ENCODE measurements at places on chromosomes 2 and 18.
A peak's percentile ranks its signal among the peaks of the same experiment; 100 is the strongest.

- DNase-seq = peak; percentile 28
Observed at GRCh38 chr2:15939854-15940660, at the start of gene MYCN. TSS of gene MYCN (plus strand) at chr2:15940550. CDS start at chr2:15942065, 1,515 bp downstream.

DNA sequence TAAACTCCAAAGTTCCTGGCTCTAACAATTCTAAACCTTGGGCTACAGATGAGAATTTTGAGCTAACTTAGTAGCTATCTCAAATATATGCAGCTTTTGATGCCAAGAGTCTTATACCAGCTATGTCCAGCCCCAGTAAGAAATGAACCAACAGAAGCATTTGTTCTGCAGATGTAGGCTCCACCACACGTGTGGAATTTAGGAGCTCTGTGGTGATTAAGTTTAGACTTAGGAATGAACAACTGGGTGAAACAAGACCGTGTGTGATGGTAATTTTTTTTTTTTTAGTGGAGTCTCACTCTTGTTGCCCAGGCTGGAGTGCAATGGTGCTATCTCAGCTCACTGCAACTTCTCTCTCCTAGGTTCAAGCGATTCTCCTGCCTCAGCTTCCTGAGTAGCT, 179.7 kb downstream of the ANKRD30B start:
- no peak for DNase-seq

DNA sequence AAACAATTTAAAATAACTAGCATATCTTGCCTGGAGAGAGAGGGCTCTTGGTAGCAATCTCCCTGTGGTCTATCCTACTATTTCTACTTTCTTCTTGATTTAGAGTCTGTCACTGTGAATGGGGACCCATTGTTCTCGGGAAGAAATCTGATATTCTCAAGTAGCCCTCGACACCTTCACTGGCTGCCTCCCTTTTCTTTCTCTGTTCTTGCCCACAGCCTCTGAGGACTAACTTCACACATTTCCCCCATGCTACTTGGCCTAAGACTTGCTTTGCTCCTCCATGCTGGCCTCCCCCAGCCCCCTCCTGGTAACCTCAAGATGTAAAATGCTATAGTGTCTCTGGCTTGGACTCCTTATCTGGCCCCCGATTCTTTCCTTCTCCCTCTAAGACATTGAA, 58.8 kb upstream of the NT5C1B start:
- no peak for DNase-seq

DNA sequence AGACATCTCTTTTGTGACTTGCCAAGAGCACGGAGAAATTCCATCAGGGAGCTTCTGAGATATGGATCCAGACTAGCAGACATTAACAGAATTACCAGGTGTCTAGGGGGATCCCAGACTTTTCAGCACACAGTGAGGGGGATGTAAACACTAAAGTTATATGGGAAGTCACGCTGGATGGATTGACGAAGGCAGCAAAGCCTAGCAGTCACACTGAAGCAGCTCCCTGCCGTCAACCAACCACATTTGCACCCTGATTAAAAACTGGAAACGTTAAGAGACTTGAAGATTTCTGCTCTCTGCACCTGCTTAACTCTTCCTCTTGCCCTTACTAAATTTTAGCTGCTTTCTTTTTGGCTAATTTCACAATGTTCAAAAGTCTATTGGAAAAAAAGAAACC, 62.5 kb upstream of the BCL2L11 start:
- no peak for DNase-seq

DNA sequence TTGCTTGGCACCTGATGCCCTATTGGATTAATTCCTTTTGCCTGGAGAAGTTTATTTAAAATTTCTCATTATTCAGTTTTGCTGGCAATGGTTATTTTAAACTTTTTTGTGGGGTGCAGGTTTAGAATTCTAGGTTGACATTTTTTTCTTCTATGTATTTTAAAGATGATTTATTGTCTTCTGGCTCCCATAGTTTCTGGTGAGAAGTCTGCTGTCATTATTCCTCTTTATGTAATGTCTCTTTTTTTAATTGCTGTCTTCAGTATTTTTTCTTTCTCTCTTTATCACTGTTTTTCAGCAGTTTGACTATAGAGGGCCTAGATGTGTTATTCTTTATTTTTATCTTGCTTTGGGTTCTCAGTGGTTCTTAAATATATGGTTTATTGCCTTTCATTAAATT, 182.2 kb upstream of the STON1 start:
- DNase-seq = no peak

DNA sequence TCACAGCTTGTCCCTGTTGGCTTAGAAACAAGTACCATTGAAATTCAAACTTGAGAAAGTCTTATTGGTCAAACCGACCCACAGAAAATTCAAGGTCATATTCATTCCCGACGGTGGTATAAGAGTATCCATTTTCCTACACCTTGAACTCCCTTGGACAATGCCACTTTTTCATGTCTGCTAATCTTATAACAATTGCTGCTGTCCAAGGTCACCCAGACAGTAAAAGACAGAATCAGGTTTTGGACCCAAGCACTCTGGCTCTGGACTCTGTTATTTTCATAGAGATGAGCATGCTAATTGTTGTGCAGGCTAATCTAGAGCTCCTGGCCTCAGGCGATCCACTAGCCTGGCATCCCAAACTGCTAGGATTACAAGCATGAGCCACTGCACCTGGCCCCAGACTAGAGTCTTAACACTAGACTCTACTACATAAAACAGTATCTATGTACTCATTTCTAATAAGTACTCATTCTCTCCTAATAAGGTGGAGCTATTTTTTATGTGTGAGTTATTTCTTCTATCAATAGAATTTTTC, 57.8 kb downstream of the C2orf76 start:
- no peak for DNase-seq

DNA sequence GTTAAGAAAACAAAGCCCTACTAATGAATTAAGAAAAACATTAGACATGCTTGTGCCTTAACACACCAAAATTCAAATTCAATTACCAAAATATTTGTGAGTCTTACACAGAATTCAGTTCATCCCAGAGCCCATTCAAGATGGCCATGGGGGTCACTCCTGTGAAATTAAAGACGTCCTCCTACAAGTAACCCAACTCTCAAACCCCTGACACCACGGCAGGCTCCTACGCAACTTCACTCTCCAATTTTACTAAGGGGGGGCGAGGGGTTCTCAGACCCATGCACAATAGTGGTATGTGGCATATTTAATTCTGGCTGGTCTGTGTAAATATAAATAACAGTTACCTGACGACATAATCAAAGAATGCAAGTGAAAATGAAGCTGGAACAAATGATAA, 5.0 kb downstream of the ZNF516 start:
- no peak for DNase-seq

- DNase-seq = no peak
Observed at GRCh38 chr2:207635468-207636200, 10.4 kb upstream of the METTL21A start.

- no peak for DNase-seq
Observed at GRCh38 chr2:155372969-155373368, 674.5 kb downstream of the KCNJ3 start.

DNA sequence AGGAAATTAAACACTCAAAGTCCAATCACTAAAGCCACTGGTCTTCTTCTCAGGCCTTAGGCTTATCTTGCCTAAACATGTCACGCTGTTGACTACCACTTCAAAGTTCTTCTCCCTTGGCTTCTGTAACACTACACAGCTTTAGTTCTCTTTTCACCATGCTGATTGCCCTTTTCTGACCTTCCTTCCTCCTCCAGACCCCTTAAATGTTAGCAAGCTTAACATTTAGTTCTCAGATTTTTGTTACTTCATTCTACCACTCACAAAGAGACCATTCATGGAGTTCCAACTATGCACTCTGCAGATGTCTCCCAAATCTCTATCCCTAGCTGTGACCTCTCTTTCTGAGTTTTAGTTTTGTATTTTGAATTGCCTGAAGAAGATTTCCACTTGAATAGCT, 64.4 kb downstream of the TTC21B start:
- no peak for DNase-seq

GRCh38 chr2:17643031-17643615, 102.6 kb downstream of the VSNL1 start:
- DNase-seq = no peak

DNA sequence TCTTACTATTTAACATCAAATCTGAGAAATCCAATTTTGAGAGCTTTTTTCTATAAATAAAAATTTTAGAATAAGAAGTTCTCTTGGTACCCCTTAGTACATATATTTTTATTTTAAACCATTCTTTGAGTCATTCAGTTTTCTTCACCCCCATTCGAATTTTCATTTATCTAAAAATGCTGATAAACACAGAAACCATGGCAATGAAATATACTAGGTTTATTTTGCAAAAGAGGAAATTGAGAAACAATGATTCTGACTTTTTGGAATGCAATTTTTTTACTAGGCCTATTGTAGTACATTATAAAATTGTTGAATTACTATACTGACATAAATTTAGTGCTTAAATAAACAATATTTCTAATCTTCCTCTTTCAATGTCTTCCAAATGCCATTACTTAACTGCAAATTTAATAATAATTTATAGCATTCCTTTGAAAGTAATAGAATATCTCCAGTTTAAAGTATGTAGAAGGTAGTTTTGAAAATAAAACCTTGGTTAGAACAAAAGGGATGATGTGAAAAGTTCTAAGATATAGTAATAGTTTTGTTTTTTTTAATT, 46.3 kb downstream of the TANK start:
- DNase-seq = no peak

GRCh38 chr2:132697556-132698205, 27.7 kb upstream of the LYPD1 start:
- DNase-seq = no peak

DNA sequence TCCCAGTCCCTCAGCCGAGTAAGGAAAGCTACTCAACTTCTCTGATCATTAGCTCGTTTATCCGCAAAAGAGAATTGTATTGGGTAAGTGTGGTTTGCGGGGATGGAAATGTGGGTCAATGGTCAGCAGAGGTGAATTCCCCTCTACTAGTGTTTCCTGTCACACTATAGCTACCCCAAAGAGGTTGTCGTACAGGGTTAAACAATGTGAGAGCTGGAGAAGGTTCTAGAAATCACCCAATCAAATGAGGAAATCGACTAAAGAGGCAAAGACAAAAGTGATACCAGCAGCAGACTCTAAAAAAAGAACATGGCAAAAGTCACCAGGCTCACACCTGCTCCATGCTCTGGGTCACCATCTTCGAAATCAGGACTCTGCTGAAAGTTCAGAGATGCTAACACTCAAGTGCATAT, 144.7 kb upstream of the ITGA4 start:
- DNase-seq = no peak

GRCh38 chr18:52546686-52547346, 206.8 kb downstream of the DCC start:
- no peak for DNase-seq

DNA sequence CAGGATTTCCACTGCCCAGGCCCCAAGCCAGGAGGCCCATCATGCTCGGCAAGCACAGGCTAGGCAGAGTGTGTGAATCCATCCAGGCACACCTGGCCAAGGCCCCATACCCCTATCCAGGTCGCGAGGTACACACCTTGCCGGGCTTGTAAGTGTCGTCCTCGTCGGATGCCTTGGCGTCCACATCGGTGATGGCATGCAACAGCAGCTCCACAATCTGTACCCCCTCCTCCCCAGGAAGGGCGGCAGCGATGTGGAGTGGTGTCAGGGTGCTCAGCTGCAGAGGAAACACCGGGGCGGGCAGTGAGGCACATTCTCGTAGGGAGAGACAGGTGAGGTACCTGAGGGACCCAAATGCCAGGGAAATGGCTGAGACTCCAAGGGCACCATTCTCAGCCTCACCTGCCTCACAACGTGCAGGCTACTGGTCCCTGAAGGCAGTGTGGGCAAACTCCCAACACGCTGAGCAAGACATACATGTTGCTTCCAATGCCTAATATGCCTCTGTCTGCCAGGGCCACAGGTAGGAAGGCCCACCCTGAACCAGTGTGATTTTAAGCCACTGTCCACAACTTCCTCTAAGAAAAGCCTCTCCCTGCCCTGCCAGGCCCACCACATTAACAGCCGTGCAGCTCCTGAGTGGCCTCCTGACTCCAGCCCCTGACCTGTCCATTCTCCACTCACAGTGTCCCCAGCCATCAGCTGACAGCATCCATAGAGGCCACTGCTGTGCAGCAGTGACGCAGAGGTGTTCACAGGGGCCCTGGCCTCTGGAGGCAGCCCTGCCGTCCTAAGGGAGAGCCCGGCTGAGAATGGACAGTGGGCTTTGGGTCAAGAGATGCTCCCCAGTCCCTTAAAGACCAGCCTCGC, 44.9 kb downstream of the ANKMY1 start:
- DNase-seq = no peak

GRCh38 chr2:138577066-138577465, 75.5 kb downstream of the SPOPL start:
- no peak for DNase-seq

DNA sequence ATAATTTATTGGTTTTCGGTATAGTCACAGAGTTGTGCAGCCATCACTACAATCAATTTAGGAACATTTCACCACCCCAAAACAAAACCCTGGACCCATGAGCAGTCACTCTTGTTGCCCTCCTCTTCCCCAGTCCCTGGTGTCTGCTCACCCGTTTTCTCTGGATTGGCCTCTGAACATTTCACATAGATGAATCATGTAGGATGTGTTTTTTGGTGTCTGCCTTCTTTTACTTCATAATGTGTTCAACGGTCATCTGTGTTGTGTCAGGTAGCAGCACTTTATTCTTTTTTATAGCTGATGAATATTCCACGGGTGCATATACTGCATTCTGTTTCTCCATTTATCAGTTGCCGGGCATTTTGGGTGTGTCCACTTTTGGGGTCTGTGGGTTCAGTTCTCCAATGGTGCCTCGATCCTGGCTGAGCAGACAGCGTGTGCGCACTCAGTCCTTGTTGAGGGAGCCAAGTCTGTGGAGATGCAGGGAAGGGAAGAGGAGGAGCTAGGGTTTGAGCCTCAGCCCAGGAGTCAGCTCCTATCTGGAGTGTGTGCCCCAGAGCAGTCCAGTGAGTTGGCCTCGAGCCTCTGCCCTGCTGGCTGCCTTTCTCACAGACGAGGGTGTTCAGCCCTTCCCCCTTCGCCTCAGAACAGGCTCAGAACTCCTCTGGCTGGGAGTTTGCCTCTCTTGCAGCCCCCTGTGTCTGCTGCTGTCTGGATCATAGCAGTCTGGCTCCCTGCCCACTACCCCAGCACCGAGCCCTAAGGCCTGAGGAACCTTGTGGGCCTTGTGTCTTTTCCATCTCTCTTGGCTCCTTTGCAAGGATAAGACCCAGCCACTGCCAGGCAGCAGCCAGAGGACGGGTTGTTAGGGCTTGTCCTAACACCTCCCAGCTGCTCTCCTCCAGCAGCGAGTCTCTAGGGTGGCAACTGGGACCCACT, 18.0 kb downstream of the C2orf74 start:
- DNase-seq = no peak

GRCh38 chr2:241020629-241021190, 22.3 kb downstream of the SNED1 start:
- no peak for DNase-seq

GRCh38 chr2:239790313-239790712, 234.8 kb downstream of the NDUFA10 start:
- no peak for DNase-seq

DNA sequence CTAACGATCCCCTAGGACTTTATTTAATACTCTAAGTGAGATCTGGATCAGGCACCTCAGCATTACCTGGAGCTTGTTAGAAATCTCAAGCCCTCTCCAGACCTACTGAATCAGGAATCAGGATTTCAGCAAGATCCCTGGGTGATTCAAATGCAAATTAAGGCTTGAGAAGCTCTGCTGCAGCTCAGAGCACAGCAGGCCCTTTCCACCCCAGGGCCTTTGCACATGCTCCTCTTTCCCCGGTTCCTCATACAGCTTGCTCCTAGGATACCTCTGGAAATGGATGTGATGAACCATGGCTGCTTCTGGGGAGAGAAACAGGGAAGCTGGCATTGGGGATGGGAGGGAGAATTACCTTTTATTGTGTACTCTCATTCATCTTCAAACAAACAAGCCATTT, 40.3 kb upstream of the MGAT4A start:
- DNase-seq = no peak
